Activated CD4-positive, alpha-beta T cell treated with anti-CD3 and anti-CD28 coated beads, Interleukin-2, Interleukin-4, amounts not matched to agents 100 ng/mL and 50 ng/mL, durations not matched to agents 16 hours and 8 hours (primary cell): ENCODE measurements at places on chromosomes 3 and 15.

DNA sequence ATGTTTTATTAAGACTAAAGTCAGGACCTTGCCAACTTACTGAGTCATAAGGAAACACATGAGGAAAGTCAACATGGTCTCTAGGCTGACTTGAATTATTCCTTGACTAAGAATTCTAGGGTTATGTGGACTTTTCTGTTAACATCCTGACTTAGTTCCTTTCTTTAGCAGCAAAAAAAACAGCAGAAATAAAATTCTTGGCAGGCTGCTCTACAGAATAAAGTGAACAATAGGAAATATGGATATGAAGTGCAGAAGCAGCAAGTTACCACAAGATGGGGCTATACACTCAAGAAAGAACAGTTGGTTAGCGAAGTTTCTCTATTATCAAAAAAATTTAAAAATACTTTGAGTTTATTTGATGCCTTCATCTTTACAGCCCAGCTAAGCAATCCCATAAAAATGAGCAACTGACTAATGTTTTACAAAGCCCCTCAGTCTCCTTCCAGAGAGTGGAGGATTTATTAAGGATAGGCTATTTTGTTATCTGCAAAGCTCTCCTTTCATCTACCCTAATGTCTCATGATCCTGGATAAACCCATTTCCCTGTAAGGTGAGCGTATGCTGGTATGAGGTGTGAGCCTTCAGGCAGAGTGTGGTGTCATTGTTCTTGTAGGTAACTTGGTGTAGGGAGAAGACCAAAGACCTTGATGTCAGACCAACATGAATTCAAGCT, 23.1 kb upstream of the MCCC1 start:
- DNase-seq = peak; percentile 50

DNA sequence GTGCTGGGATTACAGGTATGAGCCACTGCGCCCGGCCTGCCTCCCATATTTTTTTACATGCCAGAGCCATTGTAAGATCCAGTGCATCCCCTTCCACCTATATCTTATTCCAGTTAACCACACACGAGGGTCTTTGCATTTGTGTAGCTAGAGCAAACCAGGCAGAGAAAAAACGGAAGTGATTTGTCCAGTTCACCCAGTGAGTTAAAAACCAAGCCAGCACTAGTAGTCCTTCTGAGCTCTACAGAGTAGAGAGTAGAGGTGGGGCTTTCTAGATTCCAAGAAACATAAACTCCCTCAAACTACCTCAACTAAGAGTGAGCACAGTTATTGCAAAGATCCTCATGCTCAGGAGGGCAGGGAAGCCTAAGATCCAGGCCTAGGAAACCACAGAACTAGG, 34.7 kb downstream of the TMEM158 start:
- no peak for DNase-seq

- DNase-seq = no peak
These were observed 633.4 kb upstream of the KCNMB2 start for GRCh38 chr3:177902876-177903275.

DNA sequence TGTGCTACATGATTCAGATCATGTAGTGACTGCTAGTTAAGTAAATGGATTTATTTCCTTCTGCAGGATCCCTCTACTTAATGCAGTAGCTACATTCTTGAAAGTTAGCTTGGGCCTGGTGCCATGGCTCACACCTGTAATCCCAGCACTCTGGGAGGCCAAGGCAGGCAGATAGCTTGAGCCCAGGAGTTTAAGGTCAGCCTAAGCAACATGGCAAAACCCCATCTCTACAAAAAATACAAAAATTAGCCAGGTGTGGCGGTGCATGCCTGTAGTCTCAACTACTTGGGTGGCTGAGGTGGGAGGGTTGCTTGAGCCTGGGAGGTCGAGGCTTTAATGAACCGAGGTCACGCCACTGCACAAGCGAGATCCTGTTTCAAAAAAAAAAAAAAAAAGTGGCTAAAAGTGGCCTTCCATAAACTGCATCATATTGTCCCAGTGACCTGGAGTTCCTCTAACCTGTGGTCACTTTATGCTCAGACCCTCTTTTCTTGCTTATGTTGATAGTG, 22.0 kb downstream of the TSEN2 start:
- no peak for DNase-seq

DNA sequence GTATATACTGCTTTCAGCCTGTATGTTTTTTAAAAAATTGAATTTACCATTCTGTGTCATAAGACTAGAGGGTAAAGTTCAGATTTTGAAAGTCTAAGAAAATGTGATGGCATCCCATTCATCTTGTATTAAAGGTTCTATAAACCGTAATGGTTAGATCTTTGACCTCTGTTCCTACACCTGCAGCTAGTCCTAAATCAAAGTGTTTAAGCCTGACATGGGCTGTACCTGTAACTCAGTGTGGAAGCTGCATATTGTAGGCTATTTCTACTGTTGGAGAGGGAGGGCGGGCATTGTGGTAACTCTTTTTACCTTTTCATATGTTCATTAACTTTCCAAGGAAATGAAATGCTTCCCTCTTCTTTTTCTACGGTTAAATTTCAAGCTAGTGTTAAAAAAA, 53.9 kb downstream of the ARHGEF26 start:
- DNase-seq = no peak

DNA sequence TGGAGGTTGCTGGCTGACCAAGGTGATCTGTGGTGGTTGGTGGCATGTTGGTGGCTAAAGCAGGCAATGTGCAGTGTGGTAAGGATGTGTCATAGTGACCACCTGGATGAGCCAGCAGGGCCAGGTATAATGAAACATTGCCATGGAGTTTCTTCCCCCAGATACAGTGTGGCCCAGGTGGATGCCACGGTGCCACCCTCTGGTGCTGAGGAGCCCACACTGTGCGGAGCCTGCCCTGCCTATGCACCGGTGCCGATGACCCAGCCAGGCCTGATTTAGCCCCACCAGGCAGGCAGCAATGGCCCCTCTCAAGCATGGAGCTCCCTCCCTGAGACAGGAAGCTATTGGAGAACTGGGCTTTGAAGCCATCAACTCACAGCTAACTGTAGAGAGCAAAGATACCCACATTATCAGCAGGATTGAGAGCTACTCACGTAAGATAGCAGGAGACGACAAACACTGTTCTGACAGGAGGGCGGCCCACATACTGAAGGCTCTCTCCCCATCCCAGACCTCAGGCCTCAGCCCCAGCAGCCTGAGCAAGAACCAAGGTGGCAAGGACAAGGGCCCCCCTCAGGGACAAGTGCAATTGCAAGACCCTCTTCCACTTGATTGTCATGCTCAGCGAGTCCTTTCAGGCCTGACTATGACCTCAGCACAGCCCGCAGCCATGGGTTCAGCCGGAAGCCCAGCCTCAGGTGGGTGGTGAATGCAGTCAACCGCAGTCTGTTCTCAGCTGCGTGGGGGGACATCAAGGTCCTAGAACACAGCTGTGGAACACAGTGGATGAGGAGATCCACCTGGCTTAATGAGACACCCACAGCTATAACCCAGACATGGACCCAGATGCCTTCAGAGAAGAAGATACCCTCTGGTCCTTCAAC, 82.8 kb upstream of the CDV3 start:
- peak; percentile 31 for DNase-seq

DNA sequence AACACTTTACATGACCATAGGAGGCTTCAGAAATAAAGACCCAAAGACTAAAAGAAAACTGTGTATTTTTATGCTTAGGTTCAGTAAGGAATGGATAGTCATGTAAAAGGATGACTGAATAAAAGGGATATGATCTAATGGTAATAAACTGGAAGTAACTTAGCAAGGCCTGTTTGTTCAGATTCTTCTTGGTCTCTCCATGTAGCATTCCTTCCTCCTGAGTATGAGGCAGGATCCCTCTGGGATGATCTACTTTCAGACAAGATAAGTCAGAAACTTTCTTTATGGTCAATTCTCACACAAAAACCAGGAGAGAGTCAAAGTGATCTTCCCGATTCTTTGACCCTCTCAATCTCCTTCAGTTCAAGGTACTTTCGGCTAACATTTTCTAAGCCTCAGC, 340.8 kb upstream of the DCBLD2 start:
- no peak for DNase-seq

- peak; percentile 31 for DNase-seq
These were observed at the start of gene UBA7 for GRCh38 chr3:49813497-49814174. UBA7 (minus strand) TSS chr3:49813953; CDS start chr3:49813787, 166 bp downstream.

- no peak for DNase-seq
These were observed 30.2 kb downstream of the NR2F2 start for GRCh38 chr15:96360581-96361308.

- DNase-seq = no peak
These were observed 4.4 kb downstream of the GABPB1 start for GRCh38 chr15:50350621-50351020.

- DNase-seq = no peak
These were observed 32.3 kb downstream of the SRP14 start for GRCh38 chr15:40006646-40007045.

GRCh38 chr3:52299879-52300611, 12.4 kb downstream of the GLYCTK start:
- DNase-seq = no peak

DNA sequence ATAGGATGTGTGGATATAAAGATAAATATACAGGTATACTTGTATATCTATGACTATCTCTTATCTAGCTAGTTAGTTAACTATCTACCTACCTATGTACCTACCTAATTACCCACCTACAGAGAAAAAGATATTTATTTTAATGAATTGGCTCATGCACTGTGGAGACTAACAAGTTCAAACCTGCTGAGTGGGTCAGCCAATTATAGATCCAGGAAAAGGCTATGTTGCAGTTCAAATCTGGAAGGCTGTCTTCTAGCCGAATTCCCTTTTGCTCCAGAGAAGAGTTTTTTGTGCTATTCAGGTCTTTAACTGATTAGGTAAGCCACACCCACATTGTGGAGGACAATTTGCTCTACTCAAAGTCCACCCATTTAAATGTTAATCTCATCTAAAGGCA, 335.0 kb downstream of the GRM7 start:
- no peak for DNase-seq

DNA sequence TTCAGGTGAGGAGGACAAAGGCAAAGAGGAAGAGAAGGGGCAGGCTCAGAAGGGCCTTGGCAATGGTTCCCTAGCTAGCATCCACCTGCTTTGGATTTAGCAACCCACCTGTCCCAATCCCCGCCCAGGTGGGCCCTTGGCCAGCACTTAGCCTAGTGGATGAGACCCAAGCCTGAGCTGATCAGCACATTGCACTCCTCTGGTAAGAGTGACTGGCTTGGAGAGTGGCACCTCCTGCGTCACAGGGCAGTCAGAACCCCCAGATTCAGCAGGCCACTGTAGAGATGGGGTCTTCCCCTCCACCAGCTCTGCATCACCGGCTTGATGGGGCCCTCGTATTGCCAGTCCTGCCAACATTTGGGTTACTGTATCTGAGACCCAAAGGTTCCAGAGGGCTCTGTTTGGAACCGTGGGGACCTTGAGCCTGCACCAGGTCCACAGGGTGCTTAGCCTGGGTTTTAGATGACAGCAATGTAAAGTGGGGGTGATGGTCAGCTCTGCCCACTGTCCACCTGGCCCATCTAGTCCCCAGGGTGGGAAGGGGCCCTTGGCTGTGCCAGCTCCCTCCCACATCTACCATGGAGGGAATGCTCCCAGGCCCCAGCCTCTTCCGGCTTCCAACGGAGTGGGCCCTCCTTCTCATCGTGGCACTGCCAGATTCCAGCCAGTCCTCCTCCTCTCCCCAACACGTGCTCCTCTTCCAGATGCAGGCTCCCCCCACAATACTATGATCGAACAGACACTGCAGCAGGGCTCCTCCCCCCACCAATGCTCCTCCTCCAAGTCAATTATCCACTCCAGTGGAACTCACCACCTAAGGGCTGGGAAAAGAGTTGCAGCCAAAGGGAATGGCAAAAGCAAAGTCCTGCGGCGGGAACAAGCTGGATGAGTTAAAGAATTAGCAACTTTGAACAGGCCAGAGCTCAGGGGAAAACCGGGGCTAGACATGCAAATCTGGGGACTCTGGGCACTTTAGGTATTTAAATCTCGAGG, 45.7 kb downstream of the LHFPL4 start:
- DNase-seq = no peak

- DNase-seq = no peak
These were observed 23.6 kb downstream of the PRR20G start for GRCh38 chr3:127264292-127264691.

GRCh38 chr3:130242850-130243569, 102.5 kb upstream of the COL6A5 start:
- DNase-seq = no peak

DNA sequence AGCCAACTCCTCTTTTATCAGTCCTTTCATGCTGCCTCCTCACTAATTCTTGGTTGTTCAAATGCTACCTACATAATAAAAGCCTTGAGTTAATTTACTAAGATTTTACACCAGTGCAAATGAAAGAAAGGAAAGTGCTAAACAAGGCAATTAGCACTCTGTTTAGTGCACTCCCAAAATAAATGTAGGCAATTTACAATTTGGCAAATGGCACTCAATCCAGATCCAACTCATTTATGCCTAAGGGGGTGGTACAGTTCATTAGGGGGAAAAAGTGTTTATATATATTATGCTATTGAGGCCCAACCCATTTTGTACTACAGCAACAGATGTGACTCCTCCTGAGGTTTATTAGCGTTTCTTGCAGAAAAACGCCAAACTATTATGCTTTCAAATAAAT, 370.1 kb downstream of the NR2F2 start:
- no peak for DNase-seq

- no peak for DNase-seq
These were observed 38.8 kb downstream of the IMPG2 start for GRCh38 chr3:101281521-101282030.

DNA sequence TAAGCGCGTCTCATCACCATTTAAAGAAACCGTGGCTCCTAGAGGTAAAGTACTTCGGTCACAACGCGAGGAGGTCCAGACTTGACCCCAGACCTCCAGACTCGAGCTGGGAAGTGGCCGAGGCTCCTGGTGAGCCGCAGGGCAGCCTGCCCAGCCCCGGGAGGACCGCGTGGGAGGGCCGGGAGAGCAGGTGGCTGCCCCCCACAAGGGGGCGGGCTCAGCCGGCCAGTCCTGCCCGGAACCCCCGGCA, at the start of gene SLC27A2:
Gene SLC27A2, plus strand, starts transcription at position 228 of the 250 bp plus-strand sequence. CDS start 232 bp downstream, outside the sequence.
- no peak for DNase-seq

- no peak for DNase-seq
These were observed 34.4 kb downstream of the PRR20G start for GRCh38 chr3:127253491-127253890.

GRCh38 chr15:100353449-100353848, 11.7 kb upstream of the ADAMTS17 start:
- DNase-seq = no peak

GRCh38 chr3:32817257-32817557, 590 bp upstream of the TRIM71 start:
- no peak for DNase-seq

GRCh38 chr3:100869787-100870186, 123.4 kb downstream of the ABI3BP start:
- DNase-seq = no peak

GRCh38 chr15:35827141-35827540, 281.2 kb upstream of the DPH6 start:
- no peak for DNase-seq

- no peak for DNase-seq
These were observed 39.4 kb downstream of the PPARG start for GRCh38 chr3:12328132-12328836.
